ENCODE measurements at places on chromosomes 1 and 21.

DNA sequence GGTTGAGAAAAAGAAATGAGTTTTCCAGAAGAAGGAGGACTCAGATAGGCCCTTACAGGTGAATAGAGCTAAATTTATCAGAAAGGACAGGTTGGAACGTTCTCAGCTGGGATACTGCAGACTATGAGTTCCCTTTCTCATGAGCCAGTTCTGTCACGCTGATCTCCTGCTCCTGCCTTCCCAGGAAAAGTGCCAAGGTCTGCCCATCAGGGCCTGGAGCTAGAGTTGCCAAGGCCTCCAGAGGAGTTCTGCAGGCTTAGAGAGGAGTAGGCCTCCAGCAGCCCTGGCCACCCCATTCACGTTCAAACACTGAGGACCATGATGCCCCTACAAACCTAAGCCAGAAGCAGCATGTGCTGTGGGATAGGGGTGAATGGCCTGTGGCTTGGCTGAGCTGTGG, 126.8 kb upstream of the TNR start:
- DNase-seq: no peak

GRCh38 chr1:46017876-46018503, 114.4 kb downstream of the PIK3R3 start:
- peak; percentile 30 for DNase-seq

GRCh38 chr1:93938461-93939145, 29.4 kb upstream of the GCLM start:
- no peak for DNase-seq

DNA sequence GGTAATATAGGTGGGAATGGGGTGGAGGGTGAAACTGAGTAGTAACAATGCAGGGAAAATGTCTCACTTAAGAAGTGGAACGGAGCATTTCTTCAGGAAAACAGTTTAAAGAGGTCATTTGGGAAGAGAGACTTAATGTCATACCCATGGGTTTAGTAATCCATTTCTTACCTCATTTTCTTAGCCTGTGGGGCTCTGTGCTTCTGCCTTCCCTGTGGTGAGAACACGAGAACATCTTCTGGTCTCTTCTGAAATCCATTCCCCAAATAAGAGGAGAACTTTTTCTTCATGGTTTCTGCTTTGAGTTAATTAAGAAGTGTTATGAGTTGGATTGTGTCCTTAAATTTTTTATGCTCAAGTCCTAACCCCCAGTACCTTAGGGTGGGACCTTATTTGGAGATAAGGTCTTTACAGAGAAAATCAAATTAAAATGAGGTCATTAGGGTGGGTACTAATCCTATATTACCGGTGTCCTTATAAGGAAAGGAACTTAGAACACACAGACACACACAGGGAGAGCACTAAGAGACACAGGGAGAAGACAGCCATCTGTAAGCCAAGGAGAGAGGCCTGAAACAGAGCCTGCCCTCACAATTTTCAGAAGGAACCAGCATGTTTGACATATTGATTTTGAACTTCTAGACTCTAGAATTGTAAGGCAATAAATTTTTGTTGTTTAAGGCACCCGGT, 5.4 kb downstream of the CCDC190 start:
- no peak for DNase-seq

DNA sequence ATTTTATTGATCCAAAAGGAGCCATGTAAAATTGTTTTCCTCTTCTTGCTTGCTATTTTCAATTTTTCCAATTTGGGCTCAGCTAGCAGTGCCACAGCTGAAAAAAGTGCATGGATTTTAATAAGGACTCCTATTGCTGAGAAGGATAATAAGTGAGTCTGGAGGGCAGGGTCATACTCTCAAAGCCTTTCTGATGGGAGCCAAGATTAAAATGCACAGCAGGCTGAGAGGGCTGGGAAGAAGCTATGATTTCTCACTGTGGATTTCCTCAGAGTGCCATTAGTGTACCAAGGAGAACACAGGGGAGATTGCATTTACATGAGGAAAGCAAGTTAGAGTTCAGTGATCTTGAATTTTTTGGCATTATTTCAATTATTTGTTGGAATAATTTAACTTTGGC, 261.3 kb downstream of the ST6GALNAC3 start:
- DNase-seq: no peak

DNA sequence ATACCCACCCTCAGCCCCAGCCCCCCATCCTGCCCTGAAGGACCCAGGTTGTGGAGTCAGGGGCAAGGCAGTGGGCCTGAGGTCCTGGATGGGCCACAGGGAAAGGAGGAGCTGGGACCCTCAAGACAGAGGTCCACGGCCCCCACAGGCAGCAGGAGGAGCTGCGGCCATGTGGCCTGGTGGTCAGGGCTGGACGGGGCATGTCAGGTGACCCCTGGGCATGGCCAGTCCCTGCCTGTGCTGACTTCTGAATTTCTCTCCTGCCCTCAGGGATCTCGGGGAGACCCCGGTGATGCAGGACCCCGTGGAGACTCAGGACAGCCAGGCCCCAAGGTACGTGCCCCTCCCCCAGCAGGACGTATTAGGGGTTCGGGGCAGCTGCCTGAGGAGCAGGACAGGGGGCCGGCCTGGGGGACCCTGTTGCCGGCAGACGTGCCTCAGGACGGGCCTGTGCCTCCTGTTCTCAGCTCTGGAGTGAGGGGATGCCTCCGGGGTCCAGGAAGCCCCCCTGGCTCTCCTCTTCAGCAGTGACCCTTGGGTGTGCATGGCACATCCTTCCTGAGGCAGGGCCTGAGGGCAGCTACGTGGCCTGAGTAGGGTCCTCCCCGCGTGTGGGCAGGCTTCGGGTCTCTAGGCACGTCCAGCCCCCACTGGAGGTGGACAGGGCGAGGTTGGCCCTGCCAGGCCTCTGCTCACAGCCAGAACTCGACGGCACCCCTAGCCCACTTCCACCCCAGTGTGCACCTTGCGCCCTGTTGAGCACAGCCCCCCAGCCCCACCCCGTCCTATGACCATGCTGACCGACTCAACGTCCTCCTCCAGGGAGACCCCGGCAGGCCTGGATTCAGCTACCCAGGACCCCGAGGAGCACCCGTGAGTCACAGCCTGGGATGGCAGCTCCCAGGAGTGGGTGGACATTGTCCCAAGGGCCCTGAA, 23.6 kb downstream of the COL6A2 start:
- DNase-seq: no peak

- DNase-seq: no peak
Observed at GRCh38 chr1:221809091-221810029, 67.5 kb upstream of the DUSP10 start.

DNA sequence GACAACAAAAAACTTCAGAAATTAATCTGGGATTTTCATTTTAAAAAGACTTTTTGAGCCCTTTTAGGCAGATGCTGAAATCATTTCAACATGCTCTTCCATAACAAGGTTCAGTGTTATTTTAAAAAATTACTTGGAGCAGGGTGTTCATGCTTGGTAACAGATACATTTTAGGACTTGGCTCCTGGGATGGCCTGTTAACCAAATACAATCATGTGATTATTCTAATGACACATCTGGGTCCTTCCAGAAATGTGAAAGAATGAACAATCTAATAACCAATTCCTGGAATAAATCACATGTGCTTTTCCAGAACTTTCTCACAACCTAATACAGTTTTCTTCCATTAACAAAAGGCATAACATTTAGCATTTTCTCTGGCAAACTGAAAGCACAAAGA, 379.8 kb upstream of the RUNX1 start:
- no peak for DNase-seq

- DNase-seq: no peak
Observed at GRCh38 chr1:171019971-171020370, 70.7 kb upstream of the FMO3 start.

- DNase-seq: peak; percentile 75
Observed at GRCh38 chr1:9128520-9129265, at the start of gene GPR157. TSS of gene GPR157 (minus strand) at chr1:9129102. CDS start at chr1:9129027, 75 bp downstream.

GRCh38 chr1:181413836-181414235, 69.5 kb upstream of the CACNA1E start:
- no peak for DNase-seq

GRCh38 chr1:51792864-51793263, 85.7 kb downstream of the NRDC start:
- DNase-seq: peak; percentile 51

DNA sequence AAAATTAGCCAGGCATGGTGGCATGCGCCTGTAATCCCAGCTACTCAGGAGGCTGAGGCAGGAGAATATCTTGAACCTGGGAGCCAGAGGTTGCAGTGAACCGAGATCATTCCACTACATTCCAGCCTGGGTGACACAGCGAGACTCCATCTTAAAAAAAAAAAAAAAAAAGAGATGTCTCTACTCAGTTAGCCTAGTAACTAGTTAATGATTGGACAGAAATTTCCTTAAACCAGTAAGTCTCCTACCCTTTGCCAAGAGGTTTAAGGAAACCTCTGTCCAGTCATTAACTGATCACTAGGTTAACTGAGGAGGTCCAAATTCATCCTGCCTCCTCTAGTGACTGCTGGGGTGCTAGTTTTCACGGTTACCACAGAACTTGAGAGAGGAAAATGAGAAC, 143.9 kb upstream of the UBE2U start:
- no peak for DNase-seq

DNA sequence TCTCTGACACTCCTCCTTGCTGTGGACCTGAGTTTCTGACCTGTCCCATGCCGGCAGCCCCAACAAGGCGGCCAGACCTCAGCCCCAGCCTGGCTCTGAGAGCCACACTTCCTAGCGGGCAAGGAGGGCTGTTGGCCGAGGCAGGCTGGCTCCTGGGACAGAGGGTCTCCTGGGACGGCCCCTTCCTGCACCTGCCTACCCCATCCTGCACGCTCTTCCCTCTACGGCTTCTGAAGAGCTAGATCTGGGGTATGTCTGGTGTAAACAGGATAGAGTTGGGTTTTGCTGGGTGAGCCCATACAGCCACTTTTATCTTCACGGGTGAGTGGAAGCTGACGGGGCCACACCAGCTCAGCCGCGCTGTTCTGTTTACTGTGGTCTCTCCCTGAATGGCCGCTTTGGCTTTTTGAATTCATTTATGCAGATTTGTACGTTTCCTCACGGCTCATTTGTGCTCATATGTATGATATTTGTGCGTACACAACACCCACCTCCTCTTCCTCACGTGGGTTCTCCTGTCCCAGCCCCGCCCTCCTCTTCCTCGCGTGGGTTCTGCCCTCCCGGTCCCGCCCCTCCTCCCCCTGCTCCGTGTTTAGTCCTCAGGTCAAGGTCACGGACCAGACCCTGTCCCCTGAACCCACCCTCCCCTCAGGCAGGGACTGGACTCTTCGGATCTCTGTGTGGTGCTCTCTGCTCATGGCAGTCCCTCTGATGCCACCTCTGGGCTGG, 34.7 kb upstream of the POFUT2 start:
- DNase-seq: no peak

DNA sequence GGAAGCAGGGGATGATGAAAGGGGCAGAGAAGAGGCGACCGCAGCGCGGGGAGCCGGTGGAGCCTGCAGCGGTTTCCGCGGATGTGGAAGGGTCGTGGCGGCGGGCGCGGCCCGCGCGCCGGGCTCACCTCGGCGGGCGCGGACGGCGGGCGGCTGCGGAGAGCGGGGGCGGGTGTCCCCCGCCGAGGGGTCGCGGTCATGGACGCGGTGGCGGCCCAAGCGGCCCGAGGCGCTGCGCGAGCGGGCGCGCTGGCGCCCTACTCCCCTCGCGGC, 572 bp downstream of the LPGAT1 start:
- no peak for DNase-seq

DNA sequence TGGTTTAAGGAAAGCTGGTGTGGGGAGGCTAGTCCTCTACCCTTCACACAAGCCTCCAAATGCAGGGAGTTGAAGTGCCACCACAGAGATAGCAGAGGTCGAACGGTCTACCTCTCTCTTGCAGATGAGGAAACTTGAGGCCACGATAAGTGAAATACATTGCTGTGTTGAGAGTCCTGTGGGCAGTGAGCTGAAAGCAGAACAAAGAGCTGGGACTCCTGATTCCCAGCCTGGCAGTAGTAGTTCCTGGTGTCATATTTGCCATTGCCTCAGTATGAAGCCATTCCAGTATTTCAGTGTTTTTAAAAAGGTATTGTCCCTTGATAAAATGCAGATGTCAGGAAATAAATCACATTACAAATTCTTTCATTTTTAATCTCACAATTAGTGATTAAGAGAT, 28.6 kb downstream of the AK4 start:
- DNase-seq: no peak

DNA sequence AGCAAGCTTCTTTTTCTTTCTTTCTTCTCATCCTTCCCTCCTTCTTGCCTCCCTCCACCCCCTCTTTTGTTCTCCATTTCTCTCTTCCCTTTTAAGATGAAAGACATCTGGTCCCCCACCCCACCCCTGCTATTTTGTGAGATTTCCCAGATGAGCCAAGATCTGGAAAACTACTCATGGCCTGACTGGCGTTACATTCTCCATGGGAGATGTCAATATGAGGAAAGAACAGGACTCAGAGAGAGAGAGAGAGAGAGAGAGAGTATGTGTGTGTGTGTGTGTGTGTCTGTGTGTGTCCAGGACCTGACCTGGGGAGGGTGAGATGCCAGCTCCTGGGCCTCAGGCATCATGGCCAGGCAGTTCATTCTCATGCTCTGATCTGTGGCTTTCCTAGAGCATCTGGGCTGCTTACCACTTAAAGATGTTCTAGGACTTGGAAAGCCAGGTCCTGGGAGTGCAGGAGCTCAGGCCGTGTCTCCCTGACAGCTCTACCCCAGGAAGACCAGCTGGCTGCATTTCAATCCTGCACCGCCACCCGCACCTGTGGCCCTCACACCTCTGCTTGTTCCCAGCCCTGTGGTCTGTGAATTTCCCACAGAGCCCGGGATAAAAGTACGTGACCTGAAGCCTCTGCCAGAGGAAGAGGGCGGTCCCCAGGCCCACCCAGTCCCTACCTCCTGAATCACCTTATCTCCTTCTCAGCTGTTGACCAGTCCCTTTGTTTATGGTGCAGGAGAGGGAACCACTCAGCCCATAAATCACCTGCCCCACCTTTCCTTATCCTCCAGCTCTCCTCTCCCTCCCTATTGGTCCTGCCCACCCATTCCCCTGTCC, 3.2 kb upstream of the BEST4 start:
- no peak for DNase-seq

- DNase-seq: no peak
Observed at GRCh38 chr21:22795644-22796043, 1797.4 kb downstream of the NCAM2 start.

DNA sequence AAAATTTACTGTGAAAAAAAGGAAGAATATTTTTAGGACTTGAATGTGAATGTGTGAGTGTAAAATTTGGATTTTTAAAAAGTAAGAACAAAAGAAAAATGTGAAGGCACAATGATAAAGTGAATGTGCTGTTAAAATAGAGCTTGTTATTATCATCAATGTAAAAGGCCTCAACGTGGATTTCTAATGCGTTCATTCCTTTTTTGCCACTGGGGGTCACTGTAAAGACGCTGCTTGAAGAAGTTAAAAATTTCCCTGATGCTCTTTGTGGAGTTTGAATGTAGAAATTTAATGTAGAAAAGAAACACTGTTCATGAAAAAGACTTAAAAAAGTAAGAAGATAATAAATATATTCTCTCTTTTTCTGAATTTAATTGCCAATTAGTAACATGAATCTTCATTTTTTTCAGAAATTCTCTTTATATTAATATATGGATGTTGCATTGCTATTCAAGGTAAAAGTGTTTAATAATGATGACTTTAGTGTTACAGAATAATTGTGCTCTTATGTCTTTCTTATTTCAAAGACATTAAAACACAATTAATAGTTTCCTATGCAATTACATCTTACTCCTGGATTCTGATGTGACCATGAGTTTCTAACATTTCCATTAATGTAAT, 161.5 kb downstream of the DNM3 start:
- peak; percentile 77 for DNase-seq

- no peak for DNase-seq
Observed at GRCh38 chr1:60994828-60995492, 87.4 kb upstream of the NFIA start.
